AG09319 (cell line): ENCODE measurements at places on chromosomes 1 and 21.

- DNase-seq: no peak
These were observed 9.1 kb downstream of the SSBP3 start for GRCh38 chr1:54397090-54397591.

- DNase-seq: no peak
These were observed 490.6 kb downstream of the KIF26B start for GRCh38 chr1:245645406-245645805.

- DNase-seq: no peak
These were observed 11.0 kb upstream of the TFF1 start for GRCh38 chr21:42377211-42377950.

DNA sequence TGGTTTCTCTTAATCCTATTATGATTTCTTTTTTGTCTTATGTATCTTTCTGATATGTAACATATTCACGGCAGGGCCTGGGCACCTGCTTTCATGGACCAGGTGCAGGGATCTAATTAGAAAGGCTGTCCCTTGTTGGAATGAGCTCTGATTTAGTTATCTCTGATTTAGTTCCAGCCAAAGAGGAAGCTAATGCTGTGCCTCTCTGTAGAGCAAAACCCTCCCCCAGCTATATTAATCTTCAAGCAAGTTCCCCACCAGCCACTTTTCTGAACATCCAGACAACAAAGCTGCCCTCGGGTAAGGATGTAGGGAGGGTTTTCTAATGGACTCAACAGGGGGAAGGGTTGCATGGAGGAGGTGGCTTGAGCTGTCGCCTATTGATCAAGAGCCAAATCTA, 6.1 kb downstream of the TSACC start:
- no peak for DNase-seq

DNA sequence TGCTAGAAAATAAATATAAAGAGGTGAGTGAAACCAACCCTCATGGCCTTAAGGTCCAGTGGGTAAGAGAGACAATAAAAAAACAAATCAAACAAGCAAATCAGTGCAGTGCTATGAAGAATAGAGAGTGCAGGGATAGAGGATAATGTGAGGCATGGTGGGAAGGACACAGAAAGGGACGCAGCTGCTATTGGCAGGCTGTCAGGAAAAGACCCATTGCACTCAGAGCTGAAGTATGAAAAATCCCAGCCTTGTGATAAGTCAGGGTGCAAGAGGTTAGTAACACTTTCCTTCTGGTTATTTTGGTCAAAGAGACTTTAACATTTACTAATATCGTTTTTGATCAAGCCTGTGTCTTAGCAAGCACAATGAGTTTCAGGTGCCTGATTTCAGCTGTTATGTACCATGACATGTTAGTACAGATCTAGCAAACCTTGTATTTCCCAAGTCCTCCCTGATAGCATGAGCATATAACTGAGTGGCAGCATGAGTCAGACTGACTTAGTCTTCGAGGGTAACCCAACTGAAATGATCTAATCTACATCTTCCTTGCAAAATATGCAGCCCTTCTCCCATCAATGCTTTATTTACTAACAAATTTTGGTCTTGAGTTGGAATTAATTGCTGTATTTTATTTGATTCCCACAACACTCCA, 31.7 kb downstream of the CHML start:
- no peak for DNase-seq

- no peak for DNase-seq
These were observed 249.6 kb upstream of the BEND5 start for GRCh38 chr1:49026230-49026811.

- no peak for DNase-seq
These were observed 11.6 kb upstream of the CD1D start for GRCh38 chr1:158169105-158169504.

GRCh38 chr1:50332941-50333594, 90.2 kb downstream of the DMRTA2 start:
- no peak for DNase-seq

DNA sequence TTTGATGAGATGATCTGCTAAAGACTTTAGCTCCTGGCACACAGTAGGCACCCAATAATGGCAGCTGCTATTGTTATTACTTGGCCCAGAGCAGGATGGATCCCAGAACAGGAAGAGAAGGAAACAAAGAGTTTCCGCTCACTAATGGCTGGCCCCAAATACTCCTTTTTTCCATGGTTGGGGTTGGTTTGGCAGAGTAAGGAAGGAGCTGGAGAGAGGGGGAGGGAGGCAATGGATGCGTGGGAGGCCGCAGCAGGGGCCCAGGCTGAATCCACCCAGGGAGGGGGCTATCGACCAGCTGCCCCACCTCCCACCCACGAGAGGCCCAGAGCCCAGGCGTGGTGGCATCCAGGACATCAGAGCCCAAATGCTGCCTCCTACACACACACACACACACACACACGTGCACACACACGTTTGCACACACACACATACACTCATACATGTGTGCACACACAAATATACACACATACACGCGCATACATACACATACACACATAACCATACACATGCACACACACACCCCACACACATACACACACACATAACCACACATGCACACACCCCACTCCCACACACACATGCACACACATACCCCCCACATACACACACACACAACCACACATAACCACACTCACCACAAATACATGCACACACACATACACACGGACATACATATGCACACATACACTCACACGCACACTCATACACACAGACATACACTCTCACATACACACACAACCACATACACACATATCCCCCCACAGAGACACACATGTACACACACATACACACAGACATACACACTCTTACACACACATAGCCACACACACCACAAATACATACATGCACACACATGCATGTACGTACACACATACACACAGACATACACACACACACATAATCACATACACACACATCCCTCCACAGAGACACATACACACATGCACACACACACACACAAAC, 25.2 kb downstream of the C1QB start:
- no peak for DNase-seq

DNA sequence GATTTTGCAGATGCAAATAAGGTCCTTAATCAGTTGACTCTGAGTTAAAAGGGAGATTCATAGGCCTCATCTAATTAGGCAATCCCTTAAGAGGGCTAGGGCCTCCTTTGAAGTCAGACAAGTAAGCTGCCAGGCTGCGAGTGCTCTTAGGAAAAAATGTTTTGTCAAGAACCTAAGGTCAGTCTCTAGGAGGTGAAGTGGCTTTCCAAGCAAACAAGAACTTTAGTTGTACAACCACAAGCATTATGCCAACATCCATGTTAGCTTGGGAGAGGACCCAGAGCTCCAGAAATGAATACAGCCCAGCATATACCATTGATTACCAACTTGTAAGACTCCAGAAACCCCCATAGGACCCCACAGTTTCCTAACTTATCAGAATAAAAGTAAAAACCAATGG, 1366.2 kb downstream of the PLA2G4A start:
- no peak for DNase-seq

DNA sequence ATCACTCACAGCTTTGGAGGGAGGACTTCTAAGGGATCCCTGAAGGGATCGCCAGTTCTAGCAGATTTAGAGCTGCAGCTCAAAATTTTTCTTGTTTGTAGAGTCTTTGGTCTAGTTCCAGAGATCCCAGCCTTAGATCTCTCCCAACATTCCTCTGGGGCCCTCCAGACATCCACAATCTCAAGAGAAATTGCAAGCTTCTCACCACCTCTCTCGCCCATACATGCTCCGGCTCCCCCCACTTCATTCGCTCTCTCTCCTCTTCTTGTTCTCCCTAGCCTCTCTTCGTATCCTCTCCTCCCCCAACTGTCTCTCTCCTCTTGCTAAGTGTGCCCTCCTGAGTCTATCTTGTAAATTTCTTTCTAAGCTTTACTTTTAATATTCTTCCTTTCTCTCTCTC, 15.1 kb upstream of the TUT4 start:
- no peak for DNase-seq

GRCh38 chr1:39642796-39643195, 3.4 kb upstream of the HEYL start:
- no peak for DNase-seq

DNA sequence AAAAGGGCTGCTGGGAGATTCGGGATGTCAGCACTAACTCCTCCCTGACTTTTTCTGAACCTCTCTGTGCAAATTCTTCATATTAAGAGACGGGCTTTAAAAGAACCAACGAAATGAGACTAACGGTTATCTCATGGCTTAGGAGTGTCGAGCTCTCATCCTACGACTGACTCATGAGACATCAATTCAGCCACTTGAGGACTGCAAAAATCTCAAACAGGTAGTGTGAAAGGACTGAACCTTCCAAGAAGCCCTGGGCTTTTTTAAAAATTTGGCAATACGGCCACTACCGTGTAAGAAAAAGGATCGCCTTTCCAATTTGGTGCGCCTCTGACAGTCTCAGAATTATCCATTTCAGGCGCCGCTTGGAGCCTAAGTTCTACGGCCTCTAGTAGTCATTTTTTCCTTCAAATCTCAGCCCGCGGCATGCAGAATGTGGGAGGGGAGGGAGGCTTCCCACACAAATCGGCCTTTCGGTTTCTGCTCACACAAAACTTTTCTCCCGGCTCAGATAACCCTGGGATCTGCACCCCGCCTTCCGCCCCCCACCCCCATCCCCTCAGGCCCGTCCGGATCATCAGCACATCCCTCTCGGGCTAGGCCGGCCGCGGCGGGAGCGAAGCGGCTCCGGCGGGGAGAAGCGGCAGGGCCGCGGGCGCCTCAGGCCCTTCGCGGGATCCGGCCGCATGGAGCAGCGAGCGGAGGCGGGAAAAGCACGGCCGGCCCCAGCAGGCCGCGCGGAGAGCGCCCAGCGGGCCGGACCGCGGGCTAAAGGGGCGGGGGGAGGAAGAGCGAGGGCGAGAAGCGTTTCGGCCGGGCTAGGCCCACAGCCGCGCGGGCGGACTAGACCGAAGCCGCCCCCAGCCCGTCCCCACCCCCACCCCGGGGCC, 618 bp downstream of the HNRNPR start:
- DNase-seq: no peak

GRCh38 chr1:86567878-86568277, 21.0 kb downstream of the CLCA4 start:
- no peak for DNase-seq

DNA sequence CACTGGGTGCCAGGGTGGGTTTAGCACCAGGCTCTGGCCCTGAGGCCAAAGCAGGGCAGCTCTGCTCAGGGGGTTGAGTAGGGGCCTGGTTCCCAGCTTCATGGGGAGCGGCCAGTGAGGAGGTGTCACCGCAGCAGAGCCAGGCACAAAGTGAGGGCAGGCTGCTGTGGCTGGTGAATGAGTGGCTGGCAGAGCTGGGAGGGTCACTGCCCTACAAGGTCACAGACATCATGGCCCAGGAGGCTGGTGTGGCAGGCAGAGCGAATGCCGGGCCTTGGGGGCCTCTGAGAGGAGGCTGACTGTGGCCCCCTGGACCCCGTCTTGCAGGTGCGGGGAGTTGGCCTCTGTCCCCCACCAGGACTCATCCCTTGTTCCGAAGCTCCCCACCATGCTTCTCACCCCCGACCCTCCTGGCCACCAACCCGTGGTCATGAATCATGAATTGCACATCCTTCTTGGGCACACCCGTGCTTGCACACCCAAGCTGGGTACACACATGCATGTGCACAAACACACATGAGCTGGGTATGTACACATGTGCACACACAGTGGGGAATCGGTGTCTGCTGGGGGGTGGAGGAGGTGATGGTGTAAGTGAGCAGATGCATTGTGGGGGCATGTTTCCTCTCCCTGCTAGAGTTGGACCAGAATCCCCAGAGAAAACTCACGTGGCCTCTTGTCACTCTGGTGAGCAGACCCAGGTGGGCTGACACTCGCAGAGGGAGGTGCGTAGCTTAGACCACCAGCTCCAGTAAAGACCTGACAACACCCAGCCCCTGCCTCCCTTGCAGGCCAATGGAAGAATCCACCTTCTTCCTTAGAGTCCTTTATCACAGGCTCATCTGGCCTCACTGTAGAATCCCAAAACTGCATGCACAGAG, 4.8 kb upstream of the GNB1 start:
- no peak for DNase-seq

GRCh38 chr1:53398576-53399365, 60.4 kb upstream of the DMRTB1 start:
- no peak for DNase-seq

DNA sequence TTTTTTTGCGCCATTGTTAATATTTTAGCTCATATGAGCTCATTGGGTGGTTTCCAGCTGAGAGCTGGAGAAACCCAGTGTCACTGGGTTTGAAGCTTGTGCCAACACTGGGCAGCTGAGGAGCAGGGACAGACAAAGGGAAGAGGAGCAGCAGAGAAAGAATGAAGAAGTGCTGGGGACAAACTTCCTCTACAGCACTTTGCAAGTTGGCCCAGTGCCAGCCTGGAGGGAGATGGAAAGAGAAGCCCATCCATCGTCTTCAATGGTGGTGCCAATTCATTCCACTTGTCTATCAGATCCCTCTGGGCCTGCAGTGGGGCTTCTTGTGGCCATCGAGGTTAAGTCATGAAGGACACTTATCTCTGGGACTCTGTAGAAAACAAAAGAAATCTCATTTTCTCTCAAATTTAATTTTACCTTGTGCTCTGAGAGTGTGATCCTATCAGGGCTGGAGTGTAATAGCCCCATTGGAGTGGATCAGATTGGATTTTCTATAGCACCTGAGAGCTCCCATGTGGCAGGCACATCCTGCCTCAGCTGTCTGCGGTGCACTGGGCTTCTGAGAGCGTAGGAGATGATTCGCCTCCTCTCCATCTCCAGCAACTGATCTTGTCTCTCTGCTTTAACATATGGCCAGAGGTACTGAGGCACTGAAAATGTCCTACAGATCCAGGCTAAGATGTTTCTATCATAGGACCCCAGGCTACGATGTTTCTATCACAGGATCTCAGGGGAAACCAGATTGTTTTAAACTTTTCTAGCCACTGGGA, 114.7 kb downstream of the TNR start:
- no peak for DNase-seq

DNA sequence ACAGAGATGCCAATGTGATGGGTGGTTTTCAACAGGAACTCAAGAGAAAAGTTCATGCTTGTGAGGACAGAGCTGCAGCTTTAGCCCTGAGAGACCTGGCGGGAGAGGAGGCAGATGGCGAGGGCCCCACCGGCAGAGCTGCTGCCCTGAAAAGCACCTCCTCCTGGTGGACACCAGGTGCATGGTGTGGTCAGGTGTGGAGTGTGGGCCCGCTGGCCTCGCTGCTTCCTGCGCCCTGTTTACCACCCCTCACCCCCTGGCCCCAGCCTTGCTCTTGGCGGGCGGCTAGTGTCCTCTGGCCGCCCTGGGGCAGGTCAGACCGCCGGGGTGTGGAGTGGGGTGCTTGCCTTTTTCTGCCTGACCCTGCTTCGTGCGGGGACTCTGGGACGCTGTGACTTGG, 42.8 kb downstream of the PRKCZ start:
- no peak for DNase-seq

- no peak for DNase-seq
These were observed 304 bp downstream of the PLPPR5 start for GRCh38 chr1:99004254-99004860.
